IMR-90 (cell line): ENCODE measurements at places on chromosomes 16 and 17. TPM values are rescaled to one million over a fixed set of nuclear protein-coding genes. Genes with fewer than 3 reads are reported as not detected.

DNA sequence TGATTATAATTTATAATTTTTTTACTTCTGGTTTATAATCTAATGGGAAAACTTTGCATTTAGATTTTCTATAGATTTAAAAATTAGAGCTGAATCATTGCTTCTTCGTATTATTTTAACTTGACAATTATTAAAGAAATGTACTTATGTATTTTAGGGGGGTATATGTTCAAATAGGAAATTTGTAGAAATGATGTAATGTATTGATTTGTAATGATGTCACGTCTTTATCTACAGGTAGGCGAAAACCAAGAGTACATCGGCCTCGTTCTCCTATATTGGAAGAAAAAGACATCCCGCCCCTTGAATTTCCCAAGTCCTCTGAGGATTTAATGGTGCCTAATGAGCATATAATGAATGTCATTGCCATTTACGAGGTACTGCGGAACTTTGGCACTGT lies 28.4 kb downstream of the BPTF start:
- no peak for DNase-seq

Gene ODF4
- polyA plus RNA-seq: not detected in 2 replicates

DNA sequence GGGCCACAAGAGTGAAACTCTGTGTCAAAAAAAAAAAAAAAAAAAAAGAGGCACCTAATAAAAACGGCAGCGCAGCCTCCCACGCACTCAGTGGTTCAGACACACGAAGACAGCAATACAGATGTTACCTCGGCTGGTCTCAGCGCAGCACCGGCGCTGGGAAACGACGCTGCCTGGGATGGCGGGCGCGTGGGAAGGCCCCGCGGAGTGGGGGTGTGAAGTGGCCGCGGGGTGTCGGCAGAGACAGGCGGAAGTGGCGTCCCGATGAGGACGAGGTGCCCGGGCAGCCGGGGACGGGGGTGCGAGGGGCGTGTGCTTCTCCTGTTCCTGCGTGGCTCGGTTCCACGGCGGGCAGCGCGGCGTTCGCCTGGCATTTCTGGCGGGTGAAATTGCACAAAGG lies 179.4 kb downstream of the BANP start:
- DNase-seq: no peak

DNA sequence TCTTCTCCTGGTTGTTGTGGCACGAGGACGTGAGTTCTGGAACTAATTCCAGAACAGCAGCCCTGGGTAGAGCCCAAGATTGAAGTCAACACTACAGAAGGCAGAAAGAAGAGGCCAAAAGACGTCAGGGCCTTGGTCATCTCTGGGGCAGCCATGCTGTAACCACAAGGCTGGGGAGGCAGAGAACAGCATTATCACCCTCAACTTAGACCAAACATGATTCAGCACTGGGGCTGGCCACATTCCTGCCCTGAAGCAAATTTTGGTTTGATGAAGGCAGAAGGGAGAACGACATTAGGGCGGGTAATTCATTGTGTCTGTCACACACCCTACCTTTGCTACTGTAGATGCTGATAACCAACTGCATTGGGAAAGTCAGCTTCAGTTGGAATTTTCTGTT lies 9.7 kb upstream of the ALOX15B start:
- peak; percentile 20 for DNase-seq

Gene AKAP1
- polyA plus RNA-seq: 16.4 and 17.4 TPM in 2 replicates

Gene TPPP3
- 2.2 and 2.4 TPM in 2 replicates for polyA plus RNA-seq
